DMS153 (cell line): ENCODE measurements at places on chromosomes 16 and 17.
A peak's percentile ranks its signal among the peaks of the same experiment; 100 is the strongest.

- no peak for DNase-seq
Observed at GRCh38 chr17:47220531-47220999, 11.4 kb downstream of the MYL4 start.

DNA sequence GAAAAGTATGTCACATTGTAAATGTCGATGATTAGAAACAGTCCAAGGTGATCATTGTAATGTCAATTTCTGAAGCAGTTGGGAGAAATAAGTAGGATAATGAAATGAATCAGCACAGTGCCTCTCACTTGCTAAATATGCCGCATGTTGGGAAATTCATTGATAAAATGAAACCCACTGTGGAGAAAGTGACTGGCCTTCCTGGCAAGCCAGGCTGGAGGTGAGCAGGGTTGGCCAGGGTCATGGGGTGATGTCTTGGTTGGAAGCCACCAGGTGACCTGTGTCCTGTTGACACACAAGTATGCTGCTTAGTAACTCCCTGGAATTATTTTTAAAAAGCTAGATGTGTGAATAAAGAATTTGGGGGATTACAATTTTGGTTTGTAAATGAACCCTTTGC lies 14.9 kb upstream of the WNT9B start:
- DNase-seq: no peak

DNA sequence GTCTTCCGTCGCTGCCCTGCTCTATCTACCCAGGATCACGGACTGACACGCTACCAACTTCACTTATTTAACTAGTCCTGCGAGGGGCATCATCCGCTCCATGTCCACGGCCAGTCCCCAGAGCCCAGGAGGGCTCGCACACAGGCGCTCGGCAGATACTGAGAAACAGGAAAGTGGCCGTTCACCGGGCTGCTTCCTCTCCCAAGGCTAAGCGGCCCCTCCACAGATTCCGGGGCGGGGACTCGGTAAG lies 388 bp downstream of the OXLD1 start:
- no peak for DNase-seq

DNA sequence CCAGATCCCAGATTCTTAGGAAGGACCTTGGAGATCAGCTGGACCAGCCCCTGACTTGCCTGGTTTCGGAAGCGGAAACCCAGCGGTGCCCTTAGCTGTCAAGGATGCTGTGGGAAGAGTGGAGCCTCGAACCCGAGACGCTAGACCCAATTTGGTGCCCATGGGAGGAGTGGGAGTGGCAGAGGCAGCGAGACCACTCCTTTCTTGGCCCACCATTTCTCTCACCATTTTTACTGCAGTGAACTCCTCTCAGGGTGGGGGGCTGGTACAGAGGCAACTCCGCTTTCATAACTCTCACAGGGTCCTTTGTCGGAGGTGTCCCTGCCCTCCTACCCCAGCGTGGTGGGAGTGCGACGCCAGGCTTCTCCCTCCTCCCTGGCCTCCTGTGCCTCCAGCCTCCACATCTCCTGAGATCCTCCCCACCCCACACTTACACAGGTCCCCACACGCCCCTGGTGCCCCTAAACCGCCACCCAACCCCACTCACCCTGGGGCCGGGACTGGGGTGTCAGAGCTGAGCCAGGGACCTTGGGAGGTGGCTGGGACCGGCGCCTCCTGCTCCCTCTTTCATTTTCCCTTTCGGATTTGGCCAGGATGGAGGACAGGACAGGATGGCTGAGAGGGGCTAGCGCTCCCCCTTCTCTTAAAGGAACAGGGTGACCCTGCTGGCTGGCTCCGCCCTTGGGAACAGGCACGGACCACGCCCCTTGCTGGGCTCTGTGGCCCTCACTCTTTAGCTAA lies at the start of gene GJD3:
Gene GJD3 (minus strand): TSS at position 617 of the 741 bp plus-strand sequence. CDS start 922 bp downstream, outside the sequence.
- no peak for DNase-seq

GRCh38 chr17:81393684-81394376 lies 1.4 kb upstream of the BAHCC1 start:
- DNase-seq: peak; percentile 99
